Aorta (tissue), 5 donors: ENCODE measurements at places on chromosomes 5 and 9. TPM values are rescaled to one million over a fixed set of nuclear protein-coding genes. Genes with fewer than 3 reads are reported as not detected.

DNA sequence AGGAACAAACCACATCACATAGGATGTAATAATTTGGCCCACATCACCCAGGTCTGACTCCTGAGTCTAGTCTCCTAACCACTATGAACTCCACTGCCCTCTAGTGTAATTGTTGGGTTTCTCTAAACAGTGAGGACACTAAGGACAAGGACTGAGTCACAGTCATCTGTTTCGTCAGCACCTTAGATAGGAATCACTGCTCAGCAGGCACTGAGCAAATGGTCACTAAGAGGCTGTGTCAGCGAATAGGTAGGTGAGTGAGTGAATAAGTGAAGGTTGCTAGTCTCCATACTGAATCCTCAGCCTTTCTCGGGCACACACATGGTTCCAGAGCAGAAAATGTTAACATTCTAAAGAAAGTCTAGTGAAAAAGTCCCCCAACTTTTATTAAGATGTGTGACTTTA lies 278.6 kb downstream of the SPOCK1 start:
- H3K27ac ChIP-seq = no peak overlapping the region
- no peaks in the 10 kb centered on the region for H3K27me3 ChIP-seq
- DNase-seq = no peak

GRCh38 chr5:68646144-68646543 lies 430.6 kb downstream of the PIK3R1 start:
- H3K27ac ChIP-seq = no peak overlapping the region
- no peaks in the 10 kb centered on the region for H3K27me3 ChIP-seq
- no peaks in the 10 kb centered on the region for H3K4me1 ChIP-seq
- H3K36me3 ChIP-seq = no peaks in the 10 kb centered on the region
- no peak overlapping the region for H3K4me3 ChIP-seq

DNA sequence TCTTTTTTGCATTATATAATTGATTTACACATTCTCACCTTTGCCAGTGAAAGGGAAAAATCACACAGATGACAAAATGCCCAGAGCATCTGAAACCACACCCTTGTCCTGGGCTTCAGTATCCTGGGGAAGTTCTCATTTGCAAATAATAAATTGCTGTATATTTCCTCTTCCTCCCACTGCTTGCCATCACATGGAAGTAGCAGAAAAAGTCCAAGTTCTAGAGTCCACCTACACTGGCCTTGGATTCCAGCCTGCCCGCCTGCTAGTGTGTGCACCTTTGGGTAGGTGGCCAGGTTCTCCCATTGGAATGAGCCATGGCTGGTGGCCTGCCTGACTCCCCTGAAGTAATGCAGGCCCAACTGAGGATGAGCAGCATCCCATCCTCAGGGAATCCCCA lies 149.4 kb downstream of the GADD45G start:
- no peaks in the 10 kb centered on the region for H3K27me3 ChIP-seq
- no peaks in the 10 kb centered on the region for H3K4me1 ChIP-seq
- no peaks in the 10 kb centered on the region for H3K36me3 ChIP-seq
- no peak overlapping the region for H3K4me3 ChIP-seq

GRCh38 chr9:96875461-96876142 lies 21.3 kb upstream of the ZNF782 start:
- no peaks in the 10 kb centered on the region for H3K27me3 ChIP-seq
- no peak overlapping the region for H3K27ac ChIP-seq
- H3K36me3 ChIP-seq = no peaks in the 10 kb centered on the region
- DNase-seq = peak; percentile 48
- H3K4me3 ChIP-seq = no peak overlapping the region

- H3K27ac ChIP-seq = no peak overlapping the region
- no peaks in the 10 kb centered on the region for H3K36me3 ChIP-seq
- H3K27me3 ChIP-seq = no peaks in the 10 kb centered on the region
- DNase-seq = peak; percentile 72
- no peak overlapping the region for H3K4me3 ChIP-seq
Observed at GRCh38 chr9:127388037-127388855, 8.7 kb upstream of the SLC2A8 start.

DNA sequence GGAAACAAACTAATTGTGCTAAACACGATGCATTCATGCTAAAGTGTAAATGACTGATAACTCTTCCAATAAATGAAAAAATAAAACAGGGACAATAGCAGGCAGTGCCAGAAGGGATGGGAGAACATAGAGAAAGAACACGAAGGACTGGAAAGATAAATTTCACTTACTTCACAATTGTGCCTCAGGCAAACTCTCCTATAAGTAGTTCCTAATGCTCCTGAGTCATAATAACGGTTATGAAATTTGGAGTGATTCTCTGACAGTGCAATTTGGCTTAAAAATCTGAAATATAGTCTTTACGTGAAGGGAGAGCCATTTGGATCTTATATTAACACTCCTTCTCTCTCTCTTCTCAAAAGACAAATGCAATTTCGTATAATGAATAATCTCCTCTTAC lies 2218.5 kb downstream of the MAT2B start:
- no peaks in the 10 kb centered on the region for H3K27me3 ChIP-seq
- H3K4me1 ChIP-seq = no peaks in the 10 kb centered on the region
- H3K36me3 ChIP-seq = no peaks in the 10 kb centered on the region
- no peak for DNase-seq

GRCh38 chr9:105290954-105291353 lies 46.5 kb downstream of the SLC44A1 start:
- no peaks in the 10 kb centered on the region for H3K4me1 ChIP-seq
- H3K27ac ChIP-seq = no peak overlapping the region
- no peaks in the 10 kb centered on the region for H3K36me3 ChIP-seq
- no peaks in the 10 kb centered on the region for H3K27me3 ChIP-seq
- no peak overlapping the region for H3K4me3 ChIP-seq

DNA sequence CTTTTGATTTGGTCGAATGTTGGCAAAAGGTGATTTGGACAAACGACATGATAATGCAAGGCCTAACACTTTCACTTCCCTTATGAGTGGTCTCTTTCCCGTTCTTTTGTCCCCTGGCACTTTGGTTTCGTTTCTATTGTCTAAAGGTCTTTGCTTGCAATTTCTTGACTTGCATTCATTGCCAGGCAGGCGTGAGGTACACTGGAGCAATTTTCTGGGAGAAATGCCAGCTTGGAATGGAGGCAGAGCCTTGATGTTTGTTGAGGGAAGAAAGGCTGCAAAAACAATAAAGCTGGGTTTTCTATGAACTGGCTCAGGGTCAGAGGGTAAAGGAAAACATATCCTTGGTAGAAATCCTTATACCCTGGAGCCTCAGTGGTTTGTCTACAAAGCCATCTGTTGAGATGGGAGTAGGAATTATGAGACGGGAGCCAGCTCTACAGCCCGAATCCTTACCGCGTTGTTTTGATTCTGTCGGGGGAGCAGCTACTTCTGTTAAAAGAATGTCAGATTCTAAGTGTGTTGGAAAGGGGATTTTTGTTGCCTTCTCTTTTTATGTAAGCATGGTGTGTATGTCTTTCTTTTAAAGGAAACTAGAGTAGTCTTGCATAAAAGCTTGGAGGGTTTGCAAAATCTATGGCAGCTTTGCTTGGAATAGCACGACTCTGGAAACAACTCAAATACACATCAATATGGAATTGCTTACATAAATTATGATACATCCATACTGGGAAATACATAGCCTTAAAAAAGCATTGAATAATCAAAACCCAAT lies 158.9 kb downstream of the RMI1 start:
- no peaks in the 10 kb centered on the region for H3K4me1 ChIP-seq
- no peak overlapping the region for H3K27ac ChIP-seq
- no peaks in the 10 kb centered on the region for H3K27me3 ChIP-seq

- H3K27ac ChIP-seq = peak overlapping the region; percentile 40
- H3K36me3 ChIP-seq = no peaks in the 10 kb centered on the region
- H3K4me1 ChIP-seq = peaks cover 1% of the 10 kb centered on the region
- H3K4me3 ChIP-seq = no peak overlapping the region
- DNase-seq = no peak
- H3K27me3 ChIP-seq = no peaks in the 10 kb centered on the region
Observed at GRCh38 chr5:107468276-107468675, 202.5 kb downstream of the EFNA5 start.

DNA sequence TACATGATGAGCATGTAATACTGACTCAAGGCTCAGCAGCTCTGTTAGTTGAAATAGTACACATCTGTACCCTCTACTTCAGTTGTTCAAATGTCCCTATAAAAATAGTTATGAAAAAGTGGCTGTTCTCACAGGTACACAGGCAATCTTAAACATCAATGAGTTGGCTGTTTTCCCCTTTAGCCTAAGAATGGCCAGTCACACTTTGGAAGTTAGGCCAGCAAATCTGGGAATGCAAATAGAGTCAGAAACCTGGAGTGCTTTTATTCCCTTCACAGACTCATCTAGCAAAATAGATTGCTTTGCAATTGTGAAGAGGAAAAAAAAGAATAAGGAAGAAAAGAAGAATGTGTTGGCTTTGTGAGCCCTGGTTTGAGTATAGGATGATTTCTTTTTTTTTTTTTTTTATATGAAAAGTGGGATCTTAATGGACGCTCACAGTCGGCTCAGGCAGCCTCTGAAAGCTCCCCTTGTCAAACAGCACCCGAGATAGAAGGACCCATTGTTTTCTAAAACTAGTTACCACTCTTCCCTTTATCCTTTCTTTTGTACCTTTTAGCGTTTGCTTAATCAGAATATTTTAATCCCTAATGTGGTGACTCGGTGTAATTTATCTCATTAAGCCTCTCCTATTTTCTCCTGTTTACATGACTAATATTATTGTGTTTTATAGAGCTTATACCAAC lies 27.9 kb upstream of the TLE1 start:
- no peak for DNase-seq
- H3K27ac ChIP-seq = no peak overlapping the region
- no peaks in the 10 kb centered on the region for H3K36me3 ChIP-seq
- H3K4me3 ChIP-seq = no peak overlapping the region

- H3K27me3 ChIP-seq = no peaks in the 10 kb centered on the region
- DNase-seq = no peak
- H3K36me3 ChIP-seq = no peaks in the 10 kb centered on the region
- no peak overlapping the region for H3K4me3 ChIP-seq
Observed at GRCh38 chr5:101018299-101018698, 115.2 kb upstream of the ST8SIA4 start.

DNA sequence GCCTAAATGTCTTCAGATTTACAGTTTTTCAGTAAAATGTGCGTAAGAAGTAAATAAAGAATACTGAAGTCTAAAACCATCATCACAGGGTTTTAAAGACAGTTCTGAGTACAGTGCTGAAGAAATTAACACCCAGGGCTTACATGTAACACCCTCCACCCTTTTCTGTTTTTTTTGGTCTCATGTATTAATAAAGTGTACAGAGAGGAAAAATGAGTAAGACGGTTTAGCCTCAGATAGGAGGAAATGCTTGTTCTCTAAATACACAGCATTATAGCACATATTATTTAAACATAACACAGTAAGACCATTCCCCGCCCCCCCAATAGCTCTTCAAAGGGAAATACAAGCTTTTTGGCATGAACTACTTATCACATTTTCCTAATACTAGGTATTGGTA lies 119.3 kb downstream of the CHSY3 start:
- H3K27me3 ChIP-seq = no peaks in the 10 kb centered on the region
- H3K4me1 ChIP-seq = peaks cover 3% of the 10 kb centered on the region
- no peak overlapping the region for H3K4me3 ChIP-seq
- no peak for DNase-seq

DNA sequence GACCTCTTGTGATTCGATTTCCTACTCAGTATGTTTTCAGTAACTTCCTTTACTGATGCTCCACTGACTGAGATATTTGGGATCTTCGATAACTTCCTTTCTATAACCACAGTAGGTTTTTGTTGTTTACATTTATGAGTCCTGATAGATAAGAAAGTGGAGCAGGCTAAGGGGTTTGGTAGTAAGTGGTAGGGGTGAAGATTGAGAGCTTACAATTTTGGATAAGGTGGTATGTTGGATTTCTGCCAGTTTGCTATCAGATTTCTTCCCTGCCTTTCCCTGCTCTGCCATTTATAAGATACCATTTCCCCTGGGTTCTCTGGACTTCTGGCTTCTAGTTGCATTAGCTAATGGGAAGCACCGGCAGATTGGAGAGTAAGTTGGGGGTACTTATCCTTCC lies 7.9 kb upstream of the NDUFS4 start:
- H3K4me1 ChIP-seq = no peaks in the 10 kb centered on the region
- H3K27ac ChIP-seq = no peak overlapping the region
- DNase-seq = no peak
- no peaks in the 10 kb centered on the region for H3K36me3 ChIP-seq
- H3K4me3 ChIP-seq = no peak overlapping the region
- no peaks in the 10 kb centered on the region for H3K27me3 ChIP-seq

GRCh38 chr5:56147106-56147505 lies 86.0 kb downstream of the ANKRD55 start:
- H3K27ac ChIP-seq = no peak overlapping the region
- H3K27me3 ChIP-seq = no peaks in the 10 kb centered on the region
- no peak for DNase-seq
- no peaks in the 10 kb centered on the region for H3K4me1 ChIP-seq
- no peaks in the 10 kb centered on the region for H3K36me3 ChIP-seq

DNA sequence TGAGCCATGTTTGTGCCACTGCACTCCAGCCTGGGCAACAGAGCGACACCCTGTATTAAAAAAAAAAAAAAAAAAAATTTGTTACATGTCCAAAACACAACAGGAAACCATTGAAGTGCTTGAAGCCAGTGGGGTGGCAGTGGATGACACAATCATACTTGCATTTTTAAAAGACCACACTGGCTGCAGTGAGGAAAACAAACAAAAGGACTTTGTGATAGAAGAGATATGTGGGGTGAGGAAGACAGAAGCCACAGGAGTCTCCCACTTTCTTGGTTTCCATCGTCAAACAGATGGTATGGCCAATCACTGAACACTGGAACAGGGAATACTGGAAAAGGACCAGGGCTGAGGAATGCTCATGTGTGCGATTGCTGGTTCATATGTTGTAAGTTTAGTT lies 20.9 kb upstream of the COMMD10 start:
- no peaks in the 10 kb centered on the region for H3K36me3 ChIP-seq
- no peaks in the 10 kb centered on the region for H3K4me1 ChIP-seq
- no peaks in the 10 kb centered on the region for H3K27me3 ChIP-seq
- no peak overlapping the region for H3K4me3 ChIP-seq
- H3K27ac ChIP-seq = no peak overlapping the region
- no peak for DNase-seq

- peaks cover 2% of the 10 kb centered on the region for H3K4me1 ChIP-seq
- H3K27ac ChIP-seq = no peak overlapping the region
- H3K27me3 ChIP-seq = no peaks in the 10 kb centered on the region
- DNase-seq = no peak
- H3K4me3 ChIP-seq = no peak overlapping the region
- H3K36me3 ChIP-seq = peaks cover 2% of the 10 kb centered on the region
Observed at GRCh38 chr9:110880189-110880588, 158.1 kb downstream of the LPAR1 start.

DNA sequence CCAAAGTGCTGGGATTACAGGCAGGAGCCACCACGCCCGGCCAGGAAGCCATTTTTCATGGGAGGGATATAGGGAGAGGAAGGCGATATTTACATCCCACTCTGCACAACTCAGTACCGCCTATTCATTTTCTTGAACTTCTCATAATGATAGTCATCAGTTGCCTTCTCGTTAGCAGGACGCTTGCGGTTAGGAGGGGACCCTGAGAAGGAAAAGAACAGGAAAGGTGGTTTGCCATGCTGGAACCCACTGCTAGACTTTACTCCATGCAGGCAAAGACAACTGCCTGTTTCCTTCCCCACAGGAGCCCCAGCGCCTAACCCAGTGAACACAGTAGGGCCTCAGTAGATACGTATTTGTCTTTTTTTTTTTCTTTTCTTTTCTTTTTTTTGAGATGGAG lies 4.1 kb upstream of the TOR1A start:
- DNase-seq = no peak
- H3K27me3 ChIP-seq = no peaks in the 10 kb centered on the region
- no peaks in the 10 kb centered on the region for H3K4me1 ChIP-seq
- H3K27ac ChIP-seq = no peak overlapping the region

The ANKRD34B gene
- not detected for total RNA-seq

The SHROOM1 gene
- total RNA-seq = 6.1 TPM

The RNF20 gene
- total RNA-seq = 48.1 TPM

The NUTM2F gene
- total RNA-seq = not detected

The PLAC8L1 gene
- 0.87 TPM for total RNA-seq

The HRH2 gene
- 12.6 TPM for total RNA-seq

The PCDHGA7 gene
- total RNA-seq = 8.0 TPM

The SHISAL2B gene
- not detected for total RNA-seq

The TMEM215 gene
- total RNA-seq = not detected
